ENCODE measurements at places on chromosomes 5 and 9. TPM values are rescaled to one million over a fixed set of nuclear protein-coding genes. Genes with fewer than 3 reads are reported as not detected.

Gene CYSTM1
- total RNA-seq: 157 TPM

GRCh38 chr5:97182571-97183099, 412 bp downstream of the RIOK2 start:
- no peak for DNase-seq

DNA sequence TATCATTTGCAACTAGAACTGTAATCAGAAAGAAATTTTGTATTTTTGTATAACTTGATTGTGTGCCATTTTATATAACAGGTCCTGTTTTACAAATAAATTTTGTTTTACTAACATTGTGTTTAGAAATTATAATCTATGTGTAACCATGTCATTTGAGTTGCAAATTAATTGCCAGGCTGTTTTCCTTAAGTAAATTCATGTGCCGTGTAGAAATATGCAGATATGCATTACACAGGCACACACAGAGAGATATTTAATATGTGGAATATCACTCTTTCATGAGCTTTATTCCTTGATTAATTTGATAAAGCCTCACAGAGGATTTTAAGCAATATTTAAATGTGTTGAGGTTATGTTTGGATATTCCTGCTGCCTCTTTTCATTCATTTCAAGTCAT, 56.5 kb upstream of the FSD1L start:
- DNase-seq: no peak

GRCh38 chr5:130549884-130550561, 615.0 kb downstream of the HINT1 start:
- no peak for DNase-seq

- DNase-seq: no peak
These were observed 2.4 kb upstream of the TERT start for GRCh38 chr5:1297243-1297642.

DNA sequence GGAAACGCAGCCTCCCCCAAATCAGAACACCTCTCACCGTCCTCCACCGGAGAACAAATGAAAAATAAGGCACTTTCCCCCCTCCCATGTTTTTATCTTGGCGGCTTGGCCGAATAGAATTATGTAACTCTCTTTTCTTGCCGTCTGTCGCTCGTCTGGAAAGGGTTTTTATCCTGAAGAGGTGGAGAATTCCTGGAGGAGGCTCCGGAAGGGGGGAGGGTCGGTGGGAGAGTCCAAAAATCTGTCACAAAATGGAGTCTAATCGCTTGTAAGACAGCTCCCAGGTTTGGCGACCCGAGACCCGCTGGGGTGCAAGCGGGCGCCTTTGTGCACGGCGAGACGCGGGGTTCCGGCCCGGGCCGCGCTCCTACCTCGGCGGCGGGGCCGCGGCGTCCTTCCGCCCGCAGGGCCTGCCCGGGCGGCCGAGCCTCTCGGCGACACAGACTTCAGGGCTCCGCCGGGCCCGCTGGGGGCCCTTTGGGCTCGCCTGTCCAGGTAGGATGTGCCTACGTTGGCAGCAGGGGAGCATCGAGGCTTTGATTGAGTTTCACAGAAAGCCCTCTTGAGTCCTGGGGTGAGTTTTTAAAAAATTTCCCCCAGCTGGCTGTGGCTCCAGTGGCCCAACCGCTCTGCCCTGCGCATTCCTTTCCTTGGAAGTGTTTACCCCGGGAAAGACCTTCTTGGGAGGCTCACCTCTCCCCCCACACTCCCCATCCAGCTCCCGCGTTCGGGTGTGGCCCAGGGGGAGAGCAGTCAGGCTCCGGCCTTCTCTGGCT, 5.0 kb downstream of the LMX1B start:
- peak; percentile 55 for DNase-seq

- DNase-seq: no peak
These were observed 556.2 kb downstream of the TLE4 start for GRCh38 chr9:80127920-80128319.

Gene DMRTA1
- 2.3 TPM for total RNA-seq

DNA sequence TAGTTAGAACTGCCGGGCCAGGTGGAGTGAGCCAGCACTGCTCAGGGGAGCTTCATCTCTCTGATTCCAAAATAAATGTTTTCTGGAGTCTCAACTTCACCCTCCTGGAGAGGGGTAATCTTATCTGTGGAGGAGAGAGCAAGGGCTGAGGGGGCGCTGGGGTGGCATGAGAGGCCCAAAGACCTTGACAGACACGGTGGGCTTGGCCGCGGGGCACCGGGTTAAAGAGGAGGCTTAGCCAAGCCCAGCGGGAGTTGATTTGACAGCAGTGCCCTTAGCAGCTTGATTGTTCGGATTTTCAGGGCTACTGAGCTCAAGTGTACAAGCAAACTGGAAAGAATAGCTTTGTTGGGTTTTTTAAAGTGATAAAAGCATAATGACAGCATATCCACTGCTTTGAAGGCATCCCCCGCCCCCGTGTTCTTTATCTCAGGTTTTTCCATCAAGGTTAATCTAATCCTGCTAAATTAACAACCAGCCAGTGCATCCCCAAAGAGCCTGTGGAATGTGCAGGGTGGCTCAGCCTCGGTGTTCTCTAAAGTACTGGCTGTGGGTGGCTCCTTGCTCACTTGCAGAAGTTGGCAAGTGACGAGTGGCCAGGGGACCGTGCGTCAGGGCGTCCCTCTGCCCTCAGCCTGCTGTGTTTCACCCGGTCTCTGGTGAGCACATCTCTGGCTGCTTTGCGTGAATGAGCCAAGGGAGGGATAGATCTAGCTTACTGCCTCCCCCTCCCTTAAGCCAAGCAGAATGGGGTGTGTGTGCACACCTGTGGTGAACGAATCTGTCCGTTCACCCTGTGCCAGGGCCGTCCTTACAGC, 5.5 kb downstream of the QRFP start:
- no peak for DNase-seq

Gene SLC30A5
- 53.3 TPM for total RNA-seq

DNA sequence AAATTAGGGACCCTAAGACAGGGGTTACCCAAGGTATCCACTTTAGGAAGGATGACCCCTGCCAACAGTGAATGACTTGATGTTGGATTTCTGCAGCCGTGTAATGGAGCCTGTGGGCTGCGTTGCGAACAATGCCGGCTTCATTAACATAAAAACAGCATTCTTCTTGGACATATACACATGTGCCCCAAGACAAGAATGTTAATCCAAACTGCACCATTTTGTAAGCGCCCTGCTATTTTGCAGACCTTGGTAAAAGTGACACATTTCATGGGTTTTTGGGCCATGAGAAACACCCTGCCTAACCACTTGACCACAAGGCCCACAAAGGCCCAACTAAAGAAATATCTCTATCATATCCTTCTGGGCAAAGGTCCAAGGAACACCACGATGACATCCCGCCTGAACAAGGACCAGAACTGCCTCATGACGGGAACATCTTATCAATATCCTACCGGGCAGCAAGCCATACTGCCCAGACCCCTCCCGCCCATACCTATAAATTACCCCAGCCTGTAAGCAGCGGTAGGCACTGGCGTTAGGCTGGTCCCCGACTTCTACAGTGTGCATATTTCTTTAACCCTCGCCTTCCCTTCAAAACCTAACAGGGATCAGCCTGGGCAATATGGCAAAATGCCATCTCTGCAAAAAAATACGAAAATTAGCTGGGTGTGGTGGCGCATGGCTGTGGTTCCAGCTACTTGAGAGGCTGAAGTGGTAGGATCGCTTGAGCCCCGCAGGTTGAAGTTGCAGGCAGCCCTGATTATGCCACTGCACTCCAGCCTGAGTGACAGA, 9.7 kb upstream of the PDCD1LG2 start:
- DNase-seq: no peak

DNA sequence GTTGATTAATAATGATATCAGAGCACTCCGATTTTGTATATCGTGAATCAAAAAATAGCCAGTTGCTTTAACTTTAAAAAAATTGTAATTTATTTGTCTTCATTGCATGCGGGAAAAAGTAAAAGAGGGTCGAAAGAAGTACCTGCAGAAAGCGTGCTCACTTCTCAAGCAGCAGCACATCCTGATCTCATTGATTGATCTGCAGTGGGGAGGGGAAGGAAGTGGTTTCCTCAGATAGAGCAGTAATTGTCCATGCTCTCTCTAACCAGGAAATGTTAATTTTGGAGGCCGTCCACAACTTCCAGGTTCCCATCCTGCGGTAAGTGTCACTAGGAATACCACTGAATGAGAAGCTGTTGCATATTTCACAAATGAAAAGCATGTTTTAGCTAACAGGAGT, 63.2 kb downstream of the SYK start:
- no peak for DNase-seq

DNA sequence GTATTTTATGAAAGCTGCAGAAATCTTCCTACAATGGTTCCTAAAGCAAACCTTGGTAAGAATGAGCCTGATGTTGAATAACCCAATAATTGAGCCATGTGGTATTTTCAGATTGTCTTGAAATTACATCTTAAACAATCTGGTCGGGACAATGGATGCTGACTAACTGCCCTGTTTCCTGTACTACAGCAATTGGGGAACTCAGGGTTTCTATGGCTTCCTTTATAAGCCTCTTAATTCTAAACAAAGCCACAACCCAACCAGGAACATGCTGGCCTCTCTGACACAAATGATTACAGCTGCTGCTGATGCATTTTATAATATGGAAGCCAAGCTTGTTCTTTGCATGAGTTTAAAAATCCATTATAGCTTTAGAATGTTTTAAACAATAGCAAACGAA, 30.2 kb downstream of the PTPN3 start:
- no peak for DNase-seq

- no peak for DNase-seq
These were observed 197.7 kb downstream of the PTTG1 start for GRCh38 chr5:160619381-160619780.

Gene MARCOL
- total RNA-seq: not detected

DNA sequence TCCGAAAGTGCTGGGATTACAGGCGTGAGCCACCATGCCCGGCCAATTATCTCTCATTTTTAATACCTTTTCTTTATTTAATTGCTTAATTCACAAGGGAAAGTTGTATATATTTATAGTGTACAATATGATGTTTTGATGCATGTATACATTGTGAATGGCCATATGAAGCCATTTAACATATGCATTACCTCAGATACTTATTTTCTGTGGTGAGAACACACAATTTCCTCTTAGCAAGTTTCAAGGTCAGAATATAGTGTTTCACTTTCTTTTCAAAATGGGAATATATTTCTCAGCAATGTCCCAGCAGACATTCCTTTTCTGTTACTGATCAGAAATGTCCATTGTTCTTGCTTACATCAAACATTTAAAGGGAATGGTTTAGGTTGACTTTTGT, 1596.3 kb downstream of the MAT2B start:
- DNase-seq: no peak

Gene RFX3
- 17.8 TPM for total RNA-seq

- no peak for DNase-seq
These were observed 67.7 kb downstream of the HMHB1 start for GRCh38 chr5:143879646-143880045.

DNA sequence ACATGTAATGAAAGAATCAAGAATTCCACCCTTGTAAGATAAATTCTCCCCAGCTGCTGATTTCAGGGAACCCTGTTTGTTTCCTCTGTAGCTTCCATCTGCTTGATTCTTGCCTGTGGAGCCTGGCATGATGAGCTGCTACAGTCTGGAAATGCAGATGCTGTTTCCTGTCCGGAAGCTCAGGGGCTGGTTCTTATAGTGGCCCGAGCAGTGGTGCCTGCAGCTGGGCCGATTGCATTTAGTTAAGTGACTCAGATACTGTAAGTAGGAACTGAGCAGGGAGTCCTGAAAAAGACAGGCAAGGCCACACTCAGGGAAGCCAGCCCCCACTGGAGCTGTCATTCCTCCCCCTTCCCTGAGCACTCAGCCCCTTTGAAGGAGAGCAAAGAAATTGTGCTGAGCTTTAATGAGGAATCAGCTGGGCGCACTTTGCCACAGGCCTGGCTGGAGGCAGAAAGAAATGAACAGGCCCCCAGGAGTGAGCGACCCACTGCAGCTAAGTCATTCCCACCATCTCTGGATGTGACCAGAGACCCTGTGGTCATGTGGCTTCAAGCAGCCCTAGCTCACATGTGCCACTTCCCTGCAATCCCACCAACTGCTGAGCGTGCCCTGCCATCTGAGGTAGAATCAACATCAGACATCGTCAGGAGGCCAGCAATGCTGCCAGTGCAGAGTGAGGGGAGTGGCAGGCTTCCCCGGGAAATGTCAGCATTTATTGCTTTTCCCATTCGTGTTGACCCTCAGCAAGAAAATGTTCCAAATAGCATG, 206.0 kb upstream of the WWC1 start:
- DNase-seq: peak; percentile 49

- no peak for DNase-seq
These were observed 19.7 kb upstream of the GCNT4 start for GRCh38 chr5:75072061-75072460.

Gene CRB2
- 0.88 TPM for total RNA-seq

- DNase-seq: no peak
These were observed 49.0 kb upstream of the FOXI1 start for GRCh38 chr5:170056561-170057267.

DNA sequence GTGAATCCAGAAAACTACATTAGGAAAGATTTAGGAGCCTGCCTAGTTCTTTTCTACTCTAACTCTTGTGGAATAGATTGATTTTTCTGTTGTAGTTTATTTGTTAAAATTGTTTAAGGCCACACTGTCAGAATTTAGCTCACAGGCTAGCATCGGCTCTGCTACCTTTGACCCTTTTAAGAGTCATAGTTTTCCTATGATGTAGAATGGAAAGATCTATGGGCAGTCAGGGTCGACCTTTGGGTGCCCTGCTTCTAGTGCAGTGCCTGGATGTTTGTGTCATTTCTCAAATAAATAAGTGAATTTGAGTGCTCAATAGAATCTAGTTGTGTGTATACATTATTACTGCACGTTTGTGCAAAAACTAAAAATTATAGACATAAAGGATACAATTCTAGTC, 38.7 kb downstream of the BASP1 start:
- no peak for DNase-seq

DNA sequence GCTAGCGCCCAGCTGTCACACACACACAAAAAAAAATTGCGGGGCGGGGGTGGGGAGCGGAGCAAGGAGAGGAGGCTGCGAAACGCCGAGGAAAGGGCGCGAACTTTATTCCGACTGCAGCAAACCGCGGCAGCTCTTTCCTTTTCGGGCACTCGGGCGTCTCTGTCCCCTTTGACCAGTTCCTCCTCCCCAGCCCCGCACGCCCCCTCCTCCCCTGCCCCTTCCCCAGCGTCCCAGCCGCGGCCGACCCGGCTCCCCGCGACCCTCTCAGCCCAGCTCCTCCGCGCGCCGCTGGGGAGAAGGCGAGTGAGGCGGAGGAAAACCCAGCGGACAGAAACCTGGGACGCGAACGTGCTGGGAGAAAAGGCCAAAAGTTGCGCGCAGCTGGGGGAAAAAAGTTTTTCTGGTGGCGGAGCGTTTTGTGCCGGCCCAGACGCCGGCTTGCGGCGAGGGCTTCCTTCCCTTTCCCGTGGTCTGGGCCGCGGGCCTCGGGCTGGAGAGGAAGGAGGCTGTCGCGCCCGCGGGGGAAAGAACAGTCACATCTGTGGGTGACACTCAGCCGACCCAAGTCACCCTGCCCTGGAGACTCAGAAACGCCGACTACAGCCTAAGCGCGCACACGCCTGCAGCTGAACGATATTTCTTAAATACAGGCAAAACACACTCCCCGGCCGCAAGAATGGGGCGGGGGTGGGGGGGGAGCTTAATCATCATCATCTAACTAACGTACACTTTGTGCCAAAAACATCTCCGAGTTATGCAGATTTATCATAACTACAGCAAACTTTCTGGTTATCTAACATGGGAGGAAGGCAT, 1.1 kb upstream of the BNC2 start:
- DNase-seq: peak; percentile 65

Data from kidney (tissue), 22 donors.